NCI-H510A treated with DMSO at 0.1 percent for 48 hours (cell line): ENCODE measurements at places on chromosomes 7 and 10.
A peak's percentile ranks its signal among the peaks of the same experiment; 100 is the strongest.

GRCh38 chr7:95501261-95501832, 15.6 kb downstream of the ASB4 start:
- no peak for DNase-seq

DNA sequence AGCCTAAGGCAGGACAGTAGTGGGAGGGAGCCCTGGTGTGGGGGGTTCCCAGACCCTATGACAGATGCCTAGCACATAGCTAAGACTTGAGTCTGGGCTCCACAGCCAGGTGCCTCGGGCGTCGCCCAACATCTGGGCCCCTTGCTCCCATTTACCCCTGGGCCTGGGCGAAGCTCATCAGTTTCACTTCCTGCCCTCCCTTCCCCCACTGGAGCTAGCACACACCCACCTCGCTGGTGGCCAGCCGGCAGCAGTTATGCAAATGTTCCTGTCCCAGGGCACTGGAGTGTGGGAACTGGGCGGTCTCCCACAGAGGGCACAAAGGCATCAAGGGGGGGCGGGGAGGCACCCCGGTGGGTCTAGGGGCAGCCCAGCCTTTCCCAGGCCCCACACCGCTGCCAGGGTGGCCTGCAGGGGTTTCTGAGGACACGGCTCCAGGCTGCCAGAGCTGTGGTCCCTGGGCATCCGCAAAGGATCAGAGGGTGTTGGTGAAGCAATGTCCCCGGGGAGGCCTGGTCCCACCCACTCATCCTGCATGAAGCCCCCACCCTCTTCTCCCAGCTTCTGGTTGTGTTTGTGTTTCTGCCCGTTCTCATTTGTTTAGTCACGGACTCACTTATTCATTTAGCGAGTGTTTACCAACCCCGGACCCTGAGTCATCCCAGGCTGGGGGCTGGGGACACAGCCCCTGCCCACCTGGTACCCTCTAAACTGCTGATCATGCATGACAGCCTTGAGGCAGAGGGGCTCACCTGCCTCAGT, 20.4 kb downstream of the SH2B2 start:
- DNase-seq, result no peak

- DNase-seq, result peak; percentile 87
Observed at GRCh38 chr10:13371897-13372470, 23.9 kb upstream of the SEPHS1 start.

DNA sequence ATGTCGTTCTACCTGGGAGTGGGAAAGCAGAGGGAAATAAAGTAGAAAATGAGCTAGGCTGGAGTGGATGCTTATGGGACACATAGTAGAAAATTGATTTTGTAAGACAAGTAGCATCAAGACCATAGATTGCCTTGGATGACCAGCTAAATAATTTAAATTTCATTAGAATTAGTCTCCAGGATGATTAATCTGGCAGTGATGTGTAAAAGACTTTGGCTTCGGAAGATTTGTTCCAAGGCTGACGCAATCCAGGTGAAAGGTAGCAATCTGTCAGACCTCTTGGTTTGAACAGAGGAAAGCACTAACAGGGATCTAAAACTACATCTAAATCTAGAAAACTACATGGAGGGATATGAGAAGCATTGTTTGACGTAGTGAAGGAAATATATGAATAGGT, 236.5 kb downstream of the ARL4A start:
- DNase-seq, result no peak

DNA sequence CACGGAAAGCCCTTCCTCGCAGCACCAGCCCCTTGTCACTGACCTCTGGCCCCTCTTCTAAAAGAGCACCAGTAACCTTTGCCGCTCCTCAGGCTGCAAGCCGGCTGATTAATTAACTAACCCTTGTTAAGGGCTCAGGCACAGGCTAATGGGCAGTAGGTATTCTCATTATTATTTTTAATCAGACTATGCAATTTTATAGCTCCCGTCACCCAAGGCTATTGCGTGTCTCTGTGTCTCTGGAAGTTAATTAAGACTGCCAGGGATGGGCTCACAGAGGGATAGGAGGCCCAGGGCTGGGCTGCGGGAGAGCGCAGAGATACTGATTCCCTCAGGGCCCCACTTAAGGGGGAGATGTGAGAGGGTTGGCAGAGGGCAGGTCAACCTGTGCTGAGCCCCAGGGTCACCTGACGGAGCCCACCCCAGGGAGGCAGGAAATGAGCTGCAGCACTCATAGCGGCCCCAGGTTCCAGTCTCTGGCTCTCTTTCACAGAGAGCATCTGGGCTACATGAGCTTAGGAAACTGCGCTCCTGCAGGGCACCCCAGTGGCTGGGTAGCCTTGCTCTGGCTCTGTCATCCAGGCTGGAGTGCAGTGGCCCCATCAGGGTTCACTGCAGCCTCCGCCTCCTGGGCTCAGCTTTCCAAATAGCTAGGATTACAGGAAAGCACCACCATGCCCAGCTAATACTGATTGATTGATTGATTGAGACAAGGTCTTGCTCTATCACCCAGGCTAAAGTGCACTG, 92.2 kb upstream of the LRRC4 start:
- no peak for DNase-seq

- DNase-seq, result no peak
Observed at GRCh38 chr10:130652544-130652943, 516.4 kb downstream of the GLRX3 start.

DNA sequence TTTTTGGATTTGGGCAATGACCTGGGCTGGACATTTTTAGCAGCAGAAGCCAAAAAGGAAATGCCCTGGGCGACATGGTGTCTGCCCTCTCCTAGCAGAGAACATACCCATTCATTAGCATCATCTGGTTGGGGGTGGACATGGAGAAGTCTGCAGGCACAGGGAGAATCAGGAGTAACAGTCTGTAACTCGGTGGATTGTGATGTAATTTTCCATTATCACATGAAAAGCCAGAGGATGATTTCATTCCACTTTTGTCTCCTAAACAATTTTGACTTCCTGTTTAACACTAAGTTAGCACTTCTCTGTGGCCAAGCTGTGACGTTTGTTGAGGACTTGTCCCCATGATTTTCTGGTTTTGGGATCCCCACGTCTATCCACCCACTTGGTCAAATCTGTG, 153.8 kb upstream of the HABP2 start:
- no peak for DNase-seq

GRCh38 chr7:158428837-158429753, 158.5 kb downstream of the PTPRN2 start:
- DNase-seq, result no peak

DNA sequence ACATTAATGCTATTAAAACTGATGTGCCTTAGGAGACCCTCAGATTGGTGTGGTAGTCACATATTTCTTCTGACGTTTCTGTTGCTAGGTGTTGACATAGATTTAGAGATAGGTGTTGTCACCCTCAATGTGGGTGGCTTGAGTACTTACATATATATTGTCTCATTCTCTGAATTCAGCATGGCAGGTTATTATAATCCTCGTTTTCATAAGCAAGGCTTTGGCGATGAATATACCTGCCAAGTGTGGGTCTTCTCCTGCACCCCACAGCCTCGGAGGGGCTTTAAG, 7.0 kb downstream of the FBH1 start:
- DNase-seq, result no peak

- DNase-seq, result no peak
Observed at GRCh38 chr10:34716958-34717357, 98.1 kb downstream of the PARD3 start.

- no peak for DNase-seq
Observed at GRCh38 chr10:130022511-130023299, 58.6 kb upstream of the EBF3 start.

DNA sequence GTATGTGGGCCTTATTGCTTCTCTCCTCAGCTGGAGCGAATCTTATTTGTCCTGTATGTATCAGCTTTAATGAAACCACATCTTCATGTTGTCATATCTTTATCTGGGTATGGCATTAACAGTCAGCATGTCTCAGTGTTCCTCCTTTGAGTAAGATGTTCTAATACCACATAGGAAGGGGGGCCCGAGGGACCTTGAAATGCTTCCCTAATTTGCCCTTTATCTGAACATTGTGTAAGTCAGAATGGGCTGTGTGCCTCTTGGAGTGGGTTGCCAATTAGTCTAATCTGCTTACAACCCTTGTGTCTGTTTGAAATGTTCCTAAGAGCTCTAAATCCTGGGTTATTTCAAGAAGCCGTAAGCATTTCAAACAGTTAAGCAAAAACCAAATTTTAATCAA, 623.8 kb downstream of the SUGCT start:
- DNase-seq, result no peak

GRCh38 chr7:82778021-82778420, 334.4 kb upstream of the CACNA2D1 start:
- DNase-seq, result no peak
